ENCODE measurements at places on chromosomes 1 and 21.
A peak's percentile ranks its signal among the peaks of the same experiment; 100 is the strongest.

- no peak for DNase-seq
These were observed 267.2 kb downstream of the RHOU start for GRCh38 chr1:229002451-229002960.

GRCh38 chr1:195763146-195763906 is 844.9 kb downstream of the KCNT2 start:
- no peak for DNase-seq

DNA sequence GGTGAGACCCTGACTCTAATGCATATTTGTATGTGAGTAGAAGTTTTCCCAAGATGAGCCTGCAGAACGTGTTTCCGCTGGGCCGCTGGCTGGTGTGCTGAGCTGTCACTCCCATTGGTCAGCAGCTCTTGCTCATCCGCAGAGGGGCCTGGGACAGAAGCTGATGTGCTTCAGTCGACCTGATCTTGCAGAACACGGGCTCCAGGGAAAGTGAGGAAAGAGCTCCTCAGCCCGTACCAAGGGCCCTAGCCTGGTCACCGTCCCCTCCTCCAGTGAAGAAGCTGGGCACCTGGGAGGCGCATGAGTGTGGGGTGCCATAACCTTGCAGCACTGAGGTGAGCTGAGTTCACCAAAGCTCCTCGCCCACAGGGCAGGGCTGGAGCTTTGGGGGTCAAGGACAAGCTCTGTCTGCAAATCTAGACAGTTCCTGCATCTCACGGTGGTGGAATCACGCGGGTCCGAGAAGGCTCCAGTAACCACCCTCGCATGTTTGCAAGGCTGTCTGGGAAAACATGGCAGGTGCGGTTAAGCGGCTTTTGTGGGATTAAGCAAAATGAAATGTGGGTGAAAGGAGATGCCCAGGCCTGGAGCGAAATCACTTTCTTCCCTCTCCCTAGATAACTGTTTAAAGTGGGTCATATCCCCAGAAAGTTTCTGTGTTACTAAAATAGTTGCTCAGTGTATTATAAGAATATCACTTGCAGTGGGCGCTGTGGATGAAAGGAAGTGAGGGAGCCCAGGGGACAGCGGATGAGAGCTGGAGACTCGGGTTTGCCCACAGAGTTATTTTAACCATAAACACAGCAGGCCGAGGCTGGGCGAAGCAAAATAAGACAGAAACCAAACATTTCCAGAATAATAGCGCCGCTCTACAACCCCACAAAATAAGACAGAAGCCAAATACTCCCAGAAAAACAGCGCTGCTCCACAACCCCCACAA is 33.1 kb upstream of the LRRC3 start:
- DNase-seq, result no peak

GRCh38 chr1:187634940-187635339 is 806.2 kb downstream of the PLA2G4A start:
- no peak for DNase-seq

GRCh38 chr1:246617768-246618167 is 51.5 kb downstream of the CNST start:
- DNase-seq, result no peak

- peak; percentile 6 for DNase-seq
These were observed 5.8 kb upstream of the SDHB start for GRCh38 chr1:17059391-17060305.

- DNase-seq, result no peak
These were observed 80.3 kb upstream of the ZNF281 start for GRCh38 chr1:200490183-200490582.

- no peak for DNase-seq
These were observed 263.5 kb downstream of the SETD4 start for GRCh38 chr21:35796844-35797243.

- no peak for DNase-seq
These were observed 321.1 kb downstream of the KCTD3 start for GRCh38 chr1:215888159-215888558.

DNA sequence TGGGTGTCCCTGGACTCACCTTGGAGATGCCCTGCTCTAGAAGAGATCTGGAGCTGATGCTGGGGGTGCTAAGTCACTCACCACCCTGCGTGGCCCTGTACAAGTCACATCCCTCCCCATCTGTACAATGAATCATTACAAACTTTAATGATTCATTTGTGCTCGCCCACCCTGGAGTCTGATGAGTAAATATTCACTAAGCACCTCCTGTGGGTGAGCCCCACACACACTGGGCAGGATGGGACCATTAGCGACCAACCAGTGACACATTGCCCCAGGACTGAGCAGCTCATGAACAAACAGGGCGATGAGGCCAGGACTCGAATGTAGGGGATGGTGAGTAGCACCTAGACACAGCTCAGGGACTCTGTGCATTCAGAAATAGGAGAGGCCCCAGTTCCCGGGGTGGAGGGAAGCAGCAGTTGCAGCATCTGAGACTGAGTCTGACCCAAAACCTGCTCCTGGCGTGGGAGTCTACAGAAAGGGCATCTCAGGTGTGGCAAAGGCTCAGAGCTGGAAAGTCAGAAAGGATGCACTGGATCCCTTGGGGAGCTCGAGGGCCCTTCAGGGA is 18.1 kb upstream of the PDZK1IP1 start:
- DNase-seq, result no peak

DNA sequence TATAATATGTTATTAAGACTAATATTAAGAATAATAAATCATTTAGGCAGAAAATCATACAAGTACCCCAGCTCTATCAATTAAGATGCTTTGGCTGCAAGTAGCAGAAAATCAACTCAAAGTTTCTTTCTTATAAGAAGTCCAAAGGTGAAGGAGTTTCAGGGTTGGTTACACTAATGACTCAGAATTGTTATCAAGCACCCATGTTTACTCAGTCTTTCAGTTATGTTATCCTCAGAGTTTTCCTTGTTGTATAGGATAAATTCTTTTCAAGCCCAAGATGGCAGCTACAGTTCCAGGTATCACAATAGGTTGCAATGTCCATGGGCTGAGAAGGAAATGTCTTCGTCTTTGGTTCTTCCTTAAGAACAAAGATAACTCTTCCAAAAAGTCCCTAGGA is 163.6 kb downstream of the TNFSF18 start:
- DNase-seq, result no peak

DNA sequence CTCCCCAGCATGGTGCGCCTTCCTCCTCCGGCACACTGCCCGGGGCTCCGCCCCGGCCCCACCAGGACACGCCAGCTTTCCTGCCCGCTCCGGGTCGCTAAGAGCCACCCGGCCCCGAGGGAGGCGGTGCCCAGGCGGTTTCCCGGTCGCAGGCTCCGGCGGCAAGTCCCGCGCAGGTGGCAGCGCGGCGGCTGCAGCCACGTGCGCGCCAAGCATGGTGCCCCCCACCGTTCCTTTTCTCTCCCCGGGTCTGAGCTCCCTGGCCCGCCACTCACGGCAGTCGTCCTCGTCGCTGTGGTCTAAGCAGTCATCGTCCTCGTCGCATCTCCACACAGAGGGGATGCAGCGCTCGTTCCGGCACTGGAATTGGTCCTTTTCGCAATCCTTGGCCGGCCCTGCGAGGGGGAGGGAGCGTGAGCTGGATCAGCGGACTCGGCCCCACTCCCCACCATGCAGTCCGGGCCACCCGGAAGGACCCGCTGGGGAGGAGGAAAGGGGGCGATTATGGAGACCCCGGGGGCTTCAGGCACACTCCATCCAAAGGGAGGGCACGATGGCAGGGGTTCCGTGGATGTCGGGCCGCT is 1.2 kb downstream of the LRP8 start:
- DNase-seq, result no peak

DNA sequence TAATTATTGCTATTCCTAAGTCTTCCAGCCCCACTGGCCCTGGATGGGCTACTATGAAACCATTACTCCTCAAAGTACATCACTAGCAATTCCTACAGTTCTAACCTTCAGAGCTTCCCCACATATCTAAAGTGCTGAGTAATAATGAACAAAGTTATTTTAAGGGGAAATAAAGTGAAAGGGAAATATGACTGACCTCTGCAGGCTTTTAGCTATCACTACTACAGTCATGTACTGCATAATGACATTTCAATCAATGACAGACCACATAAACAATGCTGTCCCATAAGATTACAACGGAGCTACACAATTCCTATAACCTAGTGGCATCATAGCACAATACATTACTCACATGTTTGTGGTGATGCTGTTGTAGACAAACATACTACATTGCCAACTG is 32.5 kb upstream of the ASPM start:
- DNase-seq, result no peak

GRCh38 chr1:61184040-61184713 is 101.8 kb downstream of the NFIA start:
- no peak for DNase-seq

GRCh38 chr1:161720422-161720821 is 922 bp upstream of the FCRLB start:
- DNase-seq, result no peak

DNA sequence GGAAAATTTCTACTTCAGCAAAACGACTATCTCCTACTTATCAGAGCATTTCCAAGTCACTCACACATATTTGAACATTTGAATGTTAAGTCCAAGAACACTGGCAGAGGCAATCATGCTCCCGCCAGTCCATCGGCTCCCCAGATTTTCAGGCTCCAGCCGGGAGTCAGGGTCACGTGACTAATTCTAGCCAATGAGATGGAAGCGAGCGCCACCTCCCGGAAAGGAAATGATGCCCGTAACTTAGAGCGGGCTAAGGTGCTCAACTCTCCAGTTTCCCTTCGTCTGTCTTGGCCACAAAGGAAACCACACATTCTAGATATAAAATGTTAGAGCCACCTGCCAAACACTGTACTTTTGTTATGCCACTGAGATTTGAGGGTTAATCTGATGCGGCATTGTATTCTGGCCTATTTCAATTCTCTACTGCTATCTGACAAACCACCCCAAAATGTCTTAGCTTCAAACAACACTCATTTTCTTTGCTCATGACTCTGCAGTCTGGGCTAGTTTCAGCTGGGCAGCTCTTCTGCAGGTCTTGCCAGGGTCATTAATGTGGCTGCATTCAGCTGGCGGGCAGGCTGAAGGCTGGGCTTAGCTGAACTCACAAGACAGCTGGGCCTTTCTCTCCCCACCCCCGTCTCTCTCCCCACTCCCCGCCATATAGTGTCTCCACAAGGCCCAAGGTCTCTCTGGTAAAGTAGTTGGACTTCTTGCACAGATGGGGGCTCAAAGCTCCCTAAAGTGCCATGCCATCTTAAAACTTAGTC is 16.5 kb upstream of the LHX4 start:
- no peak for DNase-seq

DNA sequence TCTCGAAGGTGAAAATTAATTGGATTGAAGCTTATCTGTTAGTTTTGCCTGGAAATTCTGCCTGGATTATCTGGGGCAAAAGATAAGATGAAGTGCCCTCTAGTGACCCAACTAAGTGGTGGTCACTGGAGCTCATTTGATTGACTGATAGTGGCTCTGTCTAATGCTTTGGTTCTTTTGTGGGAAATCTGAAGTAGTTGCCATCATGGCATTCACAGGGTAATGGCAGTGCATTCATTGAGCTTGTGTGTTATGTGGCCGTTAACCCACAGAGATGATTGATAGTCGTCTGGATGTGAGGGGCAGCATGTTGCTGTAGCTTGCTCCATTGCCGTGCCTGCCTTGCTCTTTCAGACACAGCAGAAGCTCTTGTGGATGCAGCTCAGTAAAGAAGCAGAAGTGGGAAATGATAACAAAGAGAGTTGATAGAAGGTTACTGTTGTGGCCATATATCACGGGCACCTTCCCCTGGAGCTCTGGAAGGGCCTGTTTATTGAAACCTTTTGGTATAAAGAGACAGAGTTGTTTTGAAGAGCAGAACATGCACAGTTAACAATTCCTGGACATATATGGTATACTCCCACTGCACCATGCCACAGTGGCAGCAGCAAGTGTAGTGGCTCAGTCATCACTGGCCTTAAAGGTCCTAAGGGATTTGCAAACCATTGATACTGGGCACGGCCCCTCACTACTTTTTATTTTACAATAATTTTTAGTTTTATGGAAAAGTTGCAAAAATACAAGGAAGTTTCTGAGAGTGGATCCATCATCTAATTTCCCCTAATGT is 42.0 kb downstream of the CXADR start:
- no peak for DNase-seq
